RPMI8226 (cell line): ENCODE measurements at places on chromosomes 2 and 18.

- no peak for DNase-seq
Measured at GRCh38 chr2:96655526-96655925, 13.0 kb downstream of the FER1L5 start.

DNA sequence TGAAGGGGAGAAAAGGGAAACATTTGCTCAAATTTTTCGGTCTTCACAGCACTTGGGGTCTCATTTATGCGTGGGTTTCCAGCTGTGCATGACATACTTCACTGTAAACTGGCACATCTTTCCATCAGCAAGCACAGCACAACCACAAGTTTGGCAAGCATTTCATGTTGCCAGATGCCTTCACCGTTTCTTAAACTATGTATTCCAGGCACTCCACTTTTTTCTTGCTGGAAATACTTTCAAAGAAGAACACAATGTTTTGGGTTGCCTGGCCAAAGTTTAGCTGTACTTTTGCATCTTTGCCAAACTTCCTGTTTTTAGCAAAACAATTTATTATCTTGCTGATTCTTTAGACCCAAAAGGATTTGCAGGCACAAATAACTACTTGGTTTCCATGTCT is 194.6 kb upstream of the MEIS1 start:
- no peak for DNase-seq

GRCh38 chr2:239912171-239912937 is 112.8 kb downstream of the NDUFA10 start:
- DNase-seq, result no peak

GRCh38 chr2:74242354-74243071 is 44.1 kb downstream of the MTHFD2 start:
- DNase-seq, result no peak
